ENCODE measurements at places on chromosomes 11 and 22.

DNA sequence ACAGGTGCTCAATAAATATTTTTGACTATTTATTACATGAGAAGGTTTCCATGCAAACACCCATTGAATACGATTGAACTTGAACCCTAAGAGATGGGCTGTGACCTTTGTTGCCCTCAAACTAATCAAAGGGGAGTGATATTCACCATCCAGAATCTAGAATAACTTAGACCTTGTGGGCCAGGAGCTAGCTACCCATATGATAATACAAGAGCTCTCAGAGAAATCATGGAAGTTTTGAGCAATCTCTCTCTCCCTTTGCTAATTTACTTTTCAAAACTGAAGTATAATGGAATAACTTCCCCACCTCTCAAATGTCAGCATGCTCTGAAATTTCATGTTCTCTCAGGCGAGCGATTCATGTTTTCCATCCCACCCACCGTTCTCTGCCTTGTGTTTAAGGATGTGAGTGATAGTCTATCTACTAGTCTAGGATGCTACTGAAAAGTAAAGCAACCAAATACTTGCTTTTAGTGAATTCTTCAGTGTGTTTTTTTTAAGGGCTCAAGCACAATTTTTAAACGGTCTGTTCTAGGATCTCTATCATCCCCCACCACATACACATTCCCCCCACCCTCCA, 33.3 kb downstream of the BARX2 start:
- no peak for DNase-seq

GRCh38 chr11:31646216-31646615, 136.6 kb downstream of the ELP4 start:
- peak; percentile 64 for DNase-seq

- DNase-seq, result peak; percentile 7
These were observed at the start of gene MAPK8IP1 for GRCh38 chr11:45885274-45885920. Gene MAPK8IP1 (plus strand): TSS chr11:45885651. CDS start chr11:45885821, 170 bp downstream.

- no peak for DNase-seq
These were observed 21.5 kb downstream of the PTDSS2 start for GRCh38 chr11:471468-472145.

- peak; percentile 21 for DNase-seq
These were observed at the start of gene HSPA8 for GRCh38 chr11:123061403-123062157. Gene HSPA8 (minus strand): TSS chr11:123062136. CDS start chr11:123061324, 812 bp downstream.

All from foreskin keratinocyte (primary cell).